Erythroblast (primary cell): ENCODE measurements at places on chromosomes 13 and 19.

DNA sequence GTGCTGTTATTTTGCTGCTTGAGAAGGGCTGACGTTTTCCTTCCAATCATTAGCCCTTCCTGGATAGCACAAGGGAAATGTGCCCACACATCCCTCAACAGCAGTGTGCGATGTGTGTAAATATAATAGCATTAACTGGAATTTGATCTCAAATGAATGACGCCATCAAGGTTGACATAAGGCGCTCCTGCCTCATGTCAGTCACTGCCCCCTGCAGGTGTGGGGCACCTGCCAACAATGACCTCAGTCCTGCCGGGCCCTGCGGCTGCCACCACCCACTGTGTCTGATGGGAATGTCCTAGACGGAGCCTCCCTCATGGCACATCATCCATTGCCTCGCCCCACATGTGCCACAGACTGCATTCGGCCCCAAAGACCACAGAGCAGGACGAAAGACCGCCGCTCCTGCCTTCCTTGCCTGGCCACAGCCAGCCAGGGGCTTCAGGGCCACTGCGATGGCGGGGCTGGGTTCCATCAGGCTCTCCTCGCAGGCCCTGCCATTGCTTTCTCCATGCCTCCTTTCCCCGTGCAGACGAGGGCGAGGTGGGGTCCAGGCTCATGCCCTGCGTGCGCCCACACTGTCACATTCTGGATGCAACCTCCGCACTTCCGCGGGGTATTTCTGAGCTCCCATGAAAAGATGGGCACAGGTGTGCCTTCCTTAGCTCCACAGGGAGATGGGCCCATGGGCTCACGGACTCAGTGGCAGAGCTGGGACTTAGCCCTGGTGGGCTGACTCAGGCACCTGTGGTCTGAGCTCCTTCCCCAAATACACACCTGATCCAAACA, 146.7 kb downstream of the SOX1 start:
- DNase-seq = no peak

DNA sequence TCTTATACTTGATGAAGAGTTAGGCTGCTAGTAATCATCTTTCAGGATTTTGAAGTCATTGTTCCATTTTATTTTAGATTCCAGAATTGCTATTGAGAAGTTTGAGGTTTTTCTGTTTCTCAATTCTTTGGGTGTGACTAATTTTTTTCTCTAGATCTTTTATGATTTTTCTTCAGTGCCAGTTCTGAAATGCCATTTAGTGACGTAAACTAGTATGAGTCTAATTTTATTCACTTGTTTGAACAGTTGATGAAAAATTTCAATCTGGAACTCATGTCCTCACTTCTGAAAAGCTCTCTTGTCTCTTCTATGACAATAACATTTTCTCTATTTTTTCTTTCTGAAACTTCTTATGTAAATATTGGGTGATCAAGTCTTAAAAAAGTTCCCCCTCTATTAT, 188.5 kb upstream of the HTR2A start:
- no peak for DNase-seq

GRCh38 chr19:54014920-54015560, 23.6 kb downstream of the CACNG6 start:
- DNase-seq = no peak

DNA sequence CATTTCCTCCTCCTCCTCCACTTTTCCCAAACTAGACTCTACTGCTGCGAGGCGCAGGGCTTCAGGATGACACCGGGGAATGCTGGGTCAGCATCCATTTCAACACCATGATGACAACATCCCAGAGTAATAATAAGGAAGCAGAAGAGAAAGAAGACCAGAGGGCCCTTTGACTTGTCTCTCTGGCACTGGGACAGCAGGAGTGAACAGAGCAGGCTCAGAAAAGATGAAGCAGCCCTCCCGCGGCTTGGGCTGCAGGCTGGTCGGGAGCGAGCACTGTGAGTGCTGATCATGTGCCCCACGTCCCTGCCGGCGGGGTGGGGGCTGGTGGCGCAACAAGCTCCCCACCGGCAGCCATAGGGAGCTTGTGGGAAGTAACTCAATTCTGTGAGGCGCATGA, 30.5 kb downstream of the RANBP3 start:
- DNase-seq = no peak

GRCh38 chr19:4851551-4852290, 15.7 kb downstream of the PLIN3 start:
- DNase-seq = peak; percentile 79

DNA sequence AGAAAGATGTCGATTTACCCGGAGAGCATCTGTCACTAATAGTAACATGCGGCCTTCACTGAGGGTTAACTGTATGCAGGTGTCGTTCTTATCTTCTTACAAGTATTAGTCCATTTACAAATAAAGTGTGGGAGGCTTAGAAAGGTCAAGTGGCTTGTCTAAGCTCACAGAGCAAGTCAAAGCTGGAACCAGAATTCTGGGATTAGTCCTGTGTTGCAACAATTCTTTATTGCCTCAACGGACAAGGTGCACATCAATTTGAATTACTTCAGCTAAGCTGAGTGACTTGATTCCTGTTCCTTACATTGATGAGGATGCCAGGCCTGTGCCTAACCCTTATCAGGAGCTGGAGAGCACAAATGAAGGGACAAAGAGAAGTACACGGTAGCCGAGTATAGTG, 1193.6 kb downstream of the UQCRFS1 start:
- no peak for DNase-seq

DNA sequence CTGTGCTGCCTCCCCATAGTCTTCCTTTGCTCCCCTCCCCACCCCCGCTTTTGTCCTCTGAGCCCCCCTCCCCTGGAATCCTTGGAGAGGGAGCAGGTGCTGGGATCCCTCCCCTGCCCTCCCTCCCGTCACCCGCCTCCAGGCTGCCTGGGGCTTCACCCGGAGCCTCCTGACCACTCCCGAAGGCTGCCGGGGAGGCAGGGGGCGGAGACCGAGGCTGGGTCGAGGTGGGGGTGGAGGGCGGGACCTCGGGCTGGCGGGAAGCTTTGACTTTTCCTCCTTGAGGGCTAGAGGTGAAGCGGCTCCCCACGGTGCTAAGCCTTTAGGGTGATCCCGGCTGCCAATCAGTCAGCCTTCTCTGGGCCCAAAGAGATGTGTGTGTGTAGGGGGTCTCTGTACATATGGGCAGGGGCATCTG, 1.5 kb downstream of the KMT5C start:
- peak; percentile 75 for DNase-seq

DNA sequence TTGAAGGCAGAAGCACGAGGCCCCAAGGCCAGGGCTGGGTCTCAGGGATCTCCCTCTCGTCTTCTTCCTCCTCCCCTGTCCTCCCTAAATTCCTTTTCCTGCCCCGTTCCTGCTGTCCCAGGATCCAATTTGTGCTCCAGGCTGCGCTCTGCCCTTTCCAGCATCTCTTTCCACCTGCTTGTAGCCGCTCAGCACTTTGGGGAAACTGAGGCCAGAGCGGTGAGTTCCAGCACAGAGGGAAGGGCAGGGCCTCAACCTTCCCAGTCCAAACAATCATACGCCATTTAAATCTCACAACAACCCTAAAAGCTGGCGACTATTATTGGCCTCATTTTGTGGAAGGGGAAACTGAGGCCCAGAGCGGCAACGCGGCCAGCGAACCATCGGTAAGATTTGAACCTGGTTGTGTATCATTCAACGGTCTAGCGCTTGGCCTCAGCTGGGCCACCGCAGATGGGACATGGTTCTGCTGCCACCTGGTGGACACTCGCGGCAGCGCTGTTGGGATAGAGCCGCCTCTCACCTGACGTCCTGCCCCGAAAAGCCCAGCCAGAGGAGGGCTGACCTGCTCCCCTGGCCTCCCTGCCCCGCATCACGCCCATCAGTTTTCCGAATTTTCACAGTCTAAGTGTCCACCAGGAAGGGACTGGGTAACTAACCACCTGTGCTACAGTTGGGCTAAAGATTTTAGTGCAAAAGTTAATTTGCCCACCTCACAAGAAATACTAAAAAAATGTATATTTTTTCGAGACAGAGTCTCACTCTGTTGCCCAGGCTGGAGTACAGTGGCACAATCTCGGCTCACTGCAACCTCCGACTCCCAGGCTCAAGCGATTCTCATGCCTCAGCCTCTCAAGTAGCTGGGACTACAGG, 4.2 kb upstream of the RPL18A start:
- DNase-seq = peak; percentile 75

DNA sequence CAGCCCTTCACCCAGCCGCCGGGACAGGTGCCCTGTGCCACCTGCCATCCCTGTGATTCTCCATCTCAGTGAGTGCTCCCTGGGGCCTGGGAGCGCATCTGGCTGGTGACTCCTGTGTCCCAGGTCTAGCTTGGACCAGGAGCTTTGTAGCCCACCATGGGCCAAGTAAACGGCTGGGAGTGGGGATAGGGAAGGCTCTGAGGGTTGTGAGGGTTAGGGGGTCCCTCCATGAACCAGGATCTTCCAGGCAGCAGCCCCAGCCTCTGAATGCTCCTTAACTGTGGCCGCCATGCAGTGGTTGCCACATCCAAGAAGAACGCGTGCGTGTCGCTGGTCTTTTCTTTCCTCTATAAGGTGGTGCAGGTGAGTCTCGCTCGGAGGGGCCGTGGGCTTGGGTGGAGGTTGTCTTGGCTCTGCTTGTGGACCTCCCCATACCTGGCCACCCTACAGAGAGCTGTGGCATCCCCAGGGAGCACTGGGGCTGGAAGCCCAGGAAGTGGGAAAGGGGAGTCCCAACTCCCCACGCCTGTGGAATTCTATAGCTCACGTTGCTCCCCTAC, 8.4 kb downstream of the AP1M1 start:
- no peak for DNase-seq

GRCh38 chr19:36013280-36014011, 567 bp downstream of the ALKBH6 start:
- DNase-seq = peak; percentile 75

- DNase-seq = peak; percentile 3
Measured at GRCh38 chr19:29645911-29646310, 19.4 kb upstream of the PLEKHF1 start.

DNA sequence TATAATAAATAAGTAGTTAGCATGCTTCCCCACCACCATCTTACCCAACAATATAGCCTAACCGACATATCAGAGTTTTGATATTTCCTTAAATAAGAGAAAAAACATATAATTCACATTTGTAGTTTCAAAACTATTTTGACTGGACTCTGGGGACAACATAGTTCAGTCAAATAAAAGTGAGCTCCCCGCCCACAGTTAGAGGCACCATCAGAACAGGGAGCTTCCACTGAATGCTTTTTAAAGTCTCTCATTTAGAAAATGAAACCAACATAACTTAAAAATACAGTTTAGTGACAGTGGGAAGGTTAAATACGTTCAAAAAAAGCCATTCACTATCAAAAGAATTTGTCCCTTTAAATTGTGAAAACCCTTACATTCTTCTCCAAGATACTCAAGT, 92.8 kb downstream of the EPSTI1 start:
- DNase-seq = no peak

DNA sequence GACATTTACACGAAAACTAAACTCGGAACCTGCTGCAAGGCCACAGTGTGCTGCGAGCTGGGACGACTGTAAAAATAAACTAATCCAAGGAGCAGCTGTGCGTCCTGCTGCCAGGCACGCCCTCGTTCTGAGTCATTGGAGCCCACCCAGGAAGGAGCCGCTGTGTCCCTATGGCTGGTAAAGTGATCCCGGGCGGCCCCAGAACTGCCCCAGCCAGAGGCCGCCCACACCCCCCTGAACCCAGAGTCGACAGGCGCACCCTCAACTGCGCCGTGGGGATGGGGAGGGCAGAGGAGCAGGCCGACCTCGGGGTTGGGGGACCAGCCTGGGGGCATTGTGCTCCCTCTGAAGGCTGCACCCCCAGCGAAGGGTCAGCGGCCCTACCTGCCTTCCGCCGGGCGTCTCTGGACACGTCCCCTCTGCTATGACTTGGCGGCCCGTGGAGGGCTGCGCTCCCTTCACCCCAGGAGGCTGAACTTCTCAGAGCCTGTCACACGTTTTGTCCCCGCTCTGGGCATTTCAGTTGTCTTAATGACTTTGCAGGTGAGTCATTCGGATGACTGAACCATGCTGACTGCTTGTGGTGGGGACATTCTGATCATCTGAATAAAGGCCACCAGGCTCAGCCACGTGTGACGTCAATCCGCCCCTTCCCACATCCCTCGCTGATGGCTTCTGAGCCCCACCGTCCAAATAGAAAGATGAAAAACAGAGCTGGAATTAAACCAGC, 42.7 kb downstream of the ADPRHL1 start:
- no peak for DNase-seq

DNA sequence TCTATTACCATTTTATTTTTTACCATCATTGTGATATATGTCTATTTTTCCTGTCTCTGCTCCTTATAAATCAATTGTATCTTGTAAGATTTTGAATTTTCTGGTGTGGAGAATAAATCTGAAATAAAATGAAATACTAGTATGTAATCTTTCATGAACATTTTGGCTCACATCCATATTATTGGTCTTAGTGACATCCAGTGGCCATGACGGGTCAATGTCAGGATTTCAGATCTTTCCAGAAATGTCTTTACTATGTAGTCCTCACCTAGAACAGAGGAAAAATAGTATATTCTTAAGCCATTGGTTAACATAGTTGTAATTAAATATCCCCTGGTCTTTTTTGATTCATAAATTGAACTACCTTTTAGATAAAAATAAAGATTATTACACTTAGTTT, 109.8 kb upstream of the GPC6 start:
- DNase-seq = no peak

- DNase-seq = peak; percentile 62
Measured at GRCh38 chr19:14347999-14348889, 33.0 kb upstream of the ADGRE5 start.

GRCh38 chr19:58366585-58367430, 4.3 kb upstream of the ZNF497 start:
- no peak for DNase-seq

- no peak for DNase-seq
Measured at GRCh38 chr13:52933547-52934210, 85.2 kb upstream of the PCDH8 start.

DNA sequence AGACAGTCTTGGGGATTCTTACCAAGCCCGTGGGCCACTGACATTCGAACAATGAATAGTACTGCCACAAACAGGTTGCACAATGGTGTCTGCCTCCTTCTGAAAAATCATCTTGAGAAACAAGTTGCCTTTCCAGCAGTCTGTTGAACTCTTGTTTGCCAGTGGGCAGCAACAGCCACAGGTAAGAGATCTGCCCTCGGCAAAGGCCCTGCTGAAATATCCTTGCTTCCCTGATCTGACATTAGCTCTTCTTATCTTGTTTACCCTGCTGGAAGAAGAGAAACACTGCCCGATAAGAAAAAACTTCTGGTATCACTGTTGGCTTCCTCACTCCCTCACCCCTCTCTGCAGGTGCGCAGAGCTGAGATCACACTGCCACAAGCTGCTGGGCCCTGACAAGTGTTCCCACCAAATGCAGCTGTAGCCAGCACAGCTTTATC, 2.0 kb downstream of the DOCK9 start:
- peak; percentile 61 for DNase-seq

GRCh38 chr19:7213628-7214323, 80.4 kb downstream of the INSR start:
- DNase-seq = no peak

DNA sequence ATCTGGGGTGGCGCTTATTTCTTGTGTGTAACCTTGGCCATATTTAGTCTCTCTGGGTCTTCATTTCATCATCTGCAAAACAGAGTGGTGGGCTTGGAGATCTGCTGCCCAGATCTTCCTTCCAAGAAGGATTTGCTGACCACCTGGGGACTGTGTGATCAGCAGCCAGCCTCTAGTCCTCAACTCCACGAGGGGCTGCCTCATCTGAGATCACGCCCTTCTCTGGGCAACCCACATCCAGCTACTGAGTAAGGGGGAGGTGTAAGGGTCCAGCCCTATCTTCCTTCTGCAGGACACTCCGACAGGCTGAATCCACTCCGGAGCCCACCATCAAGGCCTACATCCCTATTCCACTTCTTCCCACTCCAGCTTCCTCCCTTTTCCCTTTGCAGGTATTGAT, 57.9 kb downstream of the CHST8 start:
- no peak for DNase-seq
